ENCODE measurements at places on chromosomes 2 and 18.

GRCh38 chr2:200042102-200042735, 86.8 kb downstream of the MAIP1 start:
- no peak for DNase-seq

DNA sequence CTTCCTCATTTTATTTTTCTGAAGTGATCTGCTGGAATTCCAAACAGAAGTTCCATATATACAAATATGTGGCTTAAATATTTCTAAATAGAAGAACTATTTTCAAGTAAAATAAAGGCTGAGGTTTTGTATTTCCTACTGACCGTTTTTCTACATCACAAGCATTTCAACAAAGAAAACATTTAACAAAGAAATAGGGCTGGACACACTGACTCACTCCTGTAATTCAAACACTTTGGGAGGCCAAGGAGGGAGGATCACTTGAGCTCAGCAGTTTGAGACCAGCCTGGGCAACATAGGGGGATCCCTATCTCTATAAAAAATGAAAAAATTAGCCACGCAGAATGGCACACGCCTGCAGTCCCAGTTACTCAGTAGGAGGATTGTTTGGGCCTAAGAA, 44.6 kb downstream of the TANK start:
- DNase-seq, result no peak

GRCh38 chr2:108640731-108641130, 78.6 kb upstream of the RANBP2 start:
- DNase-seq, result no peak

GRCh38 chr2:207257251-207258250, 91.8 kb upstream of the KLF7 start:
- no peak for DNase-seq

GRCh38 chr2:147499785-147500184, 345.0 kb upstream of the ACVR2A start:
- DNase-seq, result no peak

- no peak for DNase-seq
Measured at GRCh38 chr2:8457092-8457481, 224.8 kb upstream of the ID2 start.

DNA sequence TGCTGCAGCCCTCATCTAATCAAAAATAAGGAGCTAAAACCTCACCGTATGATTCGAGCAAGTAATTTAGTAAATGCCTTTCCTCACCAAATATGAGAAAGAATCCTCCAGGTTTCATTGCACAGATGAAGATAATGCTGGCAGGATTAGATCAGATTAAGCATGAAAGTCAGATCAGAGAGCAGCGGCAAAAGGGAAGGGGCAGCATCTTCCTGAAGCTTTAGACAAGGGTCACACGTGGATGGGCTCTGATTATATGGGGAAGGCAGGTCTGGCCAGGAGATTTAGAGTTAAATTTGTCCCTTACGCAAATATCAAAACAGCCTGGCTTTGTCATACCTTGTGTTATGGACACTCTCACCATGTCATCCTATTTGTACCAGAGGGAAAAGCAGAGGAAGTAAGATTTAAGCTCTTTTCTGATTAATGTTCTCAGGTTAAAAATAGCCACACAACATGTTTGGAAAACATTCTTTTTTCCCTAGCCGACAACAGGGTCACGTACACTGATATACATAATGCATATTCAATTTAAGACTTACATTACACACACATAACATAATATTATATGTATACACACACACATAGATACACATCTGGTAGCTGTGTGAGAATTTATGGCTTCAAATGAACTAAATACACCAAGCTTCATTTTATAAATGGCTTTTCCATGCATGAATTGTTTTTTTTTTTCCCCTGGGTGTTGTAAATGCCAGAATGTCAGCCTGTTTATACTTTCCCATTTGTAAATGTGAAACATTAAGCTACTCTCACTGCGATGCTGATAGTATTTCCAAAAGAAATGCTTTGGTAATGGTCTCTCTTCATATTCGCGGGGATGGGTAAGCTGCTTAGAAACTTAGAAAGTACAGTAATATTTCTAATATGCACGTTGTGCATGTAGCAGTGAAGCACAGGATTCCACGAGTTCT, 196.3 kb upstream of the SIX3 start:
- no peak for DNase-seq

GRCh38 chr2:11203480-11203879, 48.2 kb downstream of the SLC66A3 start:
- no peak for DNase-seq

DNA sequence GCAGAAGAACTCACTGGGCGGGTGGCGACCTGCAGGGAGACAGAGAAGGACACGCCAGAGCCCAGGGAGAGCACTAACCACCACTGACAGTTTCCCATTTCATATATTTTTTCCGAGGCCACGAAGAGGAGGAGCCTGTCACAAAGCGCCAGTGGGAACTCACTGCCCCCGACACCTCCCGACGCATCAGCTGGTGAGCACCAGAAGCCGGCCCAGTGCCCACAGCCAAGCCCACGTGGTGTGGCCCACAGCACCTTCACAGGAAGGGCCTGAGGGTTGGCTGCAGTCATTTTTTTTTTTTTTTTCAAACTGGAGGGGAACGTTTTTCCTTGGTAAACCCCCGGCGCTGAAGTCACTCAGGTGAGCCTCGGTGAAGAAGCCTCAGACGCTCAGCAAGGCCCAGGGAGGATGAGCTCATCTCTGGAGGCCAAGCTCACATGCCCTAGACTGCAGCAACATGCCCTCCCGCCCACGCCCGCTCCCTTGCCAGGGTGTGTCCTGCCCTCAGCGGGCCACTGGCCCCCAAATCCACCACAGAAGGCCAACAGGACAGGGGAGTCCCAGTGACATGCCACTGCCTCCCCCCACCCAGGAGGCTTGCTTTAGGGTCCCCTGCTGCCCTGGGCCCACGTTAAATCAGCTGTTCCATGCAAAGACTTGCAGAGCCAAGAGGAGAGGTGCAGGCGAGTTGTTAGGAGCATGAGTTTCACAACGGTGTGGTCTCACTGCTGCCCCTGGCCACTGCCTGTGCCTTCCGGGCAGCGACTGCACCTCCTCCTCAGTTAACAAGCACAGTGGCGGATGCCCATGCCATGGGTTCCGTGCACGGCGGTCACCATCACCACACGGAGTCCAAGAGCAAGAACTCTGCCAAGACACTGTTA, 68.1 kb downstream of the PARD6G start:
- no peak for DNase-seq

GRCh38 chr18:2212598-2213205, 358.6 kb downstream of the METTL4 start:
- DNase-seq, result no peak

- DNase-seq, result no peak
Measured at GRCh38 chr2:196083601-196084000, 15.0 kb upstream of the DNAH7 start.

DNA sequence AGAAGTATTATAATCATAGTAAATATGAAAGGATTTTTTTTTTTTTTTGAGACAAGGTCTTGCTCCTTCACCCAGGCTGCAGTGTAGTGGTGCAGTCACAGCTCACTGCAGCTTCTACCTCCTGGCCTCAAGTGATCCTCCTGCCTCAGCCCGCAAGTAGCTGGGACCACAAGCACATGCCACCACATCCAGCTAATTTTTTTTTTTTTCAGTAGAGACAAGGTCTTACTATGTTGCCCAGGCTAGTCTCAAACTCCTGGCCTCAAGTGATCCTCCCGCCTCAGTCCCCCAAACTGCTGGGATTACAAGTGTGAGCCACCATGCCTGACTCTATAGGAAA, 301.6 kb upstream of the STON1 start:
- no peak for DNase-seq

GRCh38 chr2:131557558-131558321, 30.1 kb downstream of the CCDC74A start:
- DNase-seq, result no peak

DNA sequence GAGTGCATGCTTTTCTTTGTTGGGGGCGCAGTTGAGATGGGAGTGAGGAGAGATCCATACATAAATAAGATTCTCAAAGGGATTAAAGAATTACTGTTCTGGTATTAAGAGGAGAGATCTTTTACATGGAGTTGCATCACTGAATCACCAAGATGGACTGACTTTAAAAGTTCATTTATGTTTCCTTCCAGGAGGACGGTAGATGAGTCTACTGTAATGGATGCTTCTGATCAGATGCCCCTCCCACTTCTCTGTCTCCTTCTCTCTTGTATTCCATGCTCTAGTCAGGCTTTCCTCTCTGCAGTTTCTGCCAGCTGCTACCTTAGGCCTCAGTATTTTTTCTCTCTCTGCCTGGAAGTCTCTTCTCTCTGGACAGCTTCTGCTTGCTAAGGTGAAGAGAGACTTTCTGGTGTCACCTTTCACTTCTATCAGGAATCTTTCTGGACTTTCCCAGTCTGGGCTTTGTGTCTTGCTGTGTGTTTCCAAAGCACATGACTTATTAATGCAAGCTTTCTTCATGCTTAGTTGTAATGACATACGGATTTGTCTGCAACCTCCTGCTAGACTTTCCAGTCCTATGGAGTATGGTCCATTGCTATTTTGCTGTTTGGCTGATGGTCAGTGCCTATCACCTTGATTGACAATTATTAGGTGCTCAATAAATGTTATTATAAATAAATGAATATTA, 23.6 kb downstream of the FAM171B start:
- DNase-seq, result no peak

GRCh38 chr2:159045545-159046454, 77.4 kb downstream of the TANC1 start:
- DNase-seq, result no peak

DNA sequence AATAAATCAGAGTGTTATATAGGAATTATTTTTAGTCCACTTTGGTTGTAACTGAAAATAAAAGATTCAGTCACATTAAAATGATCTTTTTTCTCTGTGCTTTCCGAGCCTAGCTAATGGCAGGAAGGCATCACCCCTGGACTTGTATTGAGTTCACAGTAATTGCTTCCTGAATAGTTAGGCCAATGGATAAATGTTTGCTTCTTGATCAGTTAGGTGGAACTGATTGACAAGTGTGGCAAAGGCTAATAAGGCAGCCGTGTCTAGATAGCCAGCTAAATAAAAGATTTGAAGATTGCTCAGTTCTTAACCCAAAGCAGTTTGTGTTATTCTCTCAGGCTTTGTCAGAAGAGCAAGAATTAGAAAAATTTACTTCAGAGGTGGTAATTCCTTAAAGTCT, 20.8 kb downstream of the FAM171B start:
- no peak for DNase-seq

GRCh38 chr2:200092235-200092634, 136.9 kb downstream of the MAIP1 start:
- no peak for DNase-seq

GRCh38 chr2:35114765-35115164, 1240.8 kb upstream of the CRIM1 start:
- DNase-seq, result no peak

DNA sequence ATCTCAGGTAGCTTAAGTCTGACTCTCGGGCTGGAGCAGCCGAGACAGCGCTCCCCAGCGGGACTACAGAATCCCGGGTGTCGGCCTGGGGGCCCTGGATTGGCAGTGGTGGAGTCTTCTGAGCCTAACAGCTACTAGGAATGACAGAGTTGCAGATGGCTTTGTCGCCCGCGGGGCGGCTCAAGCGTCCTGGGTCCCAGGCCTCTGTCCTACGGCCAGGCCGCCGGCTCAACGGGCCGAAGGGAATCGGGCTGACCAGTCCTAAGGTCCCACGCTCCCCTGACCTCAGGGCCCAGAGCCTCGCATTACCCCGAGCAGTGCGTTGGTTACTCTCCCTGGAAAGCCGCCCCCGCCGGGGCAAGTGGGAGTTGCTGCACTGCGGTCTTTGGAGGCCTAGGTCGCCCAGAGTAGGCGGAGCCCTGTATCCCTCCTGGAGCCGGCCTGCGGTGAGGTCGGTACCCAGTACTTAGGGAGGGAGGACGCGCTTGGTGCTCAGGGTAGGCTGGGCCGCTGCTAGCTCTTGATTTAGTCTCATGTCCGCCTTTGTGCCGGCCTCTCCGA, 8.8 kb downstream of the SIX2 start:
- DNase-seq, result no peak

GRCh38 chr2:229273723-229274338, 2.7 kb upstream of the PID1 start:
- no peak for DNase-seq

DNA sequence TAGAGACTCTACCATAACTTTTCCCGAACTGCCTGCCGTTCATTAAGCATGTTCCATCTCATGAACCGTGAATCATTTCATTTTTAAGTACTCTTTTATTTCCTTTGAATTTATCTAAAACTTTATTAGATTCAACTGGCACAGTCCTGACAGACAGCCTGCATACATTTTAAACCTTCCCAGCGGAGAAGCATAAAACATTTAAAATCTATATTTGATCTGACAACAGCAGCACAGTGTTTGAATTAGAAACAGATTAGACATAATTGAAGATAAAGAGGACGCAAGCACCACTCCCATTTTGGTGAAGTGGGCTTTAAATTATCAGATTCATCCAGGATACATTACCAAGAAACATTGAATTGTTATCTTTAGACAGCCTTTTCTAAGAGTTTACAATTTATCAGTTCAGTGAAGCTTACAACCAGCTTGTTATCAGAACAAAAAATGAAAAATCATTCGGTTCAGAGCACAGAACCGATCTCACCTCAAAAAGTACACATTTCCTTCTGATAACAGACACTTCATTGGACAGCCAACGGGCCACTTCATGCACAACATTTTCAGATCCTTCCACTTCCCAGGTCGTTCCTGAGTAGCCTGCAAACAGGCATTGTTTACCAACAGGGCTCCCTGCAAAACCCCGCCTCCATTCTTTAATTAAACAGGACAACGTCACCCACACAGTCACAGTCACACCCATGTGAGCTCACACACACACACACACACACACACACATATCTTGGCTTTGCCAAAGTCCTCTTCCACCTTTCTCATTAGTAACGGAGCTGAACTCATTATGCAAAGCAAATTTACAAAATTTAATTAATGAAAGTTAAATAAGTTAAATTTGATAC, 171.2 kb downstream of the SP3 start:
- DNase-seq, result no peak

- DNase-seq, result no peak
Measured at GRCh38 chr2:64482765-64483504, 29.0 kb downstream of the LGALSL start.
